ENCODE measurements at places on chromosomes 16 and 17.

GRCh38 chr16:21598701-21599121 is 666 bp upstream of the METTL9 start:
- DNase-seq = peak; percentile 19

GRCh38 chr16:85770741-85771140 is 19.8 kb upstream of the C16orf74 start:
- no peak for DNase-seq

GRCh38 chr17:28552176-28552999 is at the start of gene UNC119:
Gene UNC119, minus strand, starts transcription at chr17:28552624. Its CDS starts 67 bp downstream, at chr17:28552557.
- DNase-seq = peak; percentile 65

GRCh38 chr17:38428112-38428642 is at the start of gene ARHGAP23:
Gene ARHGAP23, plus strand, starts transcription at chr17:38428464. Its CDS starts 22 bp downstream, at chr17:38428486.
- no peak for DNase-seq

DNA sequence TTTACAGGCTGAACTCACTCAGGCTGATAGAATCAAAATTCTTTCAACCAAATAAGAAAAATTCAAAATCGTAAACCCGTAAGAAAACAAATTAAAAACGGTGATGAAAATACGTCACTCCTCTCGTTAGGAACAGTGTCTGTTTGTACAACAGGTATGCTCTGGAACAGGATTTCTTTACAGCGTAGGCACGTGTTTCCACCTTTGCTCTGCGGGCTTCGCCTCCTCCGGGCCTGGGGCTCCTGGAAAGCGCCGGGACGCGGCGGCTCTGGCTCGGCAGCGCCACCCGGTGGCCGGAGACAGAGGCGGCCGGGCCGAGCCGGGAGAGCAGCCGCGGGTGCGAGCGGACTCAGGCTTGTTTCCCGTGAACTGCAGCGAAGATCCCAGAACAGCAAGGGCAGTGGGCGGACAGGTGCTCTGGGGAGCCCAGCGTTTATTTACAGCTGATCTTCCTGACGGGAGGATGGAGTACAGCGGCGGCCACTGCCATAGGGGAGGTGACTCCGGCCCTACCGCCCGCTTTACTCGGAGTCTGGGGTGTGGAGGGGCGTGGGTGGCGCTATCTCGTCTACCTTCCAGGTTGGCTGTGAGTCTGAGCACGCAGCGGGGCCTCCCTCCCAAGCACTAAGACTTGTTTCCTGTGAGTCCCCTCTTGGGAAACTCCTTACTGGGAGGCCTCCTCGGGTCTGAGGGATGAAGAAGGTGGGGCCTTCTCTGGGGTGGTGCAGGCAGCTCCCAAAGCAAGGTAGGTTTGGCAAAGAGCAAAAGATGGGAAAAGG is 40.5 kb upstream of the ATP2A3 start:
- peak; percentile 69 for DNase-seq

DNA sequence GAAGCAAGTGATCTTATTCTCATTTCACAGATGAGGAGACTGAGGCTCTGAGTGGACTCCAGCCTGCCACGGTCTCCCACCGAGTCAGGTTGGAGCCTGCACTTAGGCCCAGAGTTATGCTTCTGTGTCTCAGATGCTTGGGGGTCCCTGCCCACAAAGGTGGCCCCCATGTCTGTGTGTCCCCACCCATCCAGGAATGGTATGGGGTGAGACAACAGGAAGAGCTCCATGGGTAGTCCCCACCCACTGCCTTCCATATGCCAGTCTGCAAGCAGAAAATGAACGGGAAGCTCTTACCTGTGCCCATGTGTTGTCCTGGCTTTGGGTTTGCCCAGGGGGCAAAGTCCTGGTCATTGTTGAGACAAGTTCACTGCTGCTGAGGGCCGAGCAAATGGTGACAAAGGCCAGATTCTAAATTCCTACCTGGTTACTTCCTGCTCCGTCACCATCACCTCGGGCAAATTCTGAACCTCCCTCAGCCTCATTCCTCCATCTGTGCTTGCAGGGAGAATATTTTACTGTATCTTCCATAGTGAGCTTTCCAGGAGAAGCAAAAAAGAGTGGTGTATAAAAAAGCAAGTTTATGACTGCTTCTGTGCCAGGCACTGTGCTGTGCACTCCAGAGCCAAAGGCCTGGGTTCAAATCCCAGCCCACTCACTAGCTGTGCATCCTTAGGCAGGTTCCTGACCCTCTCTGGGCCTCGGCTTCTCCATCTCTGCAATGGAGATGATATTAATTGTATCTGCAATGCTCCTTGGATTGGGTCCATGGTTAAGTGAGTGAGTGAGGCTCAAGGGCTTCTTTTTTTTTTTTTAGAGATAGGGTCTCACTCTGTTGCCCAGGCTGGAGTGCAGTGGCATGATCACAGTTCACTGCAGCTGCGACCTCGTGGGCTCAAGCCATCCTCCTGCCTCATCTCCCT is 9.3 kb downstream of the IL4R start:
- DNase-seq = no peak

- no peak for DNase-seq
Measured at GRCh38 chr17:43839670-43840108, 6.7 kb upstream of the MPP3 start.

GRCh38 chr16:76294396-76295214 is 17.4 kb downstream of the CNTNAP4 start:
- DNase-seq = no peak
